ENCODE measurements at places on chromosomes 1 and 21. TPM values are rescaled to one million over a fixed set of nuclear protein-coding genes. Genes with fewer than 3 reads are reported as not detected.
A peak's percentile ranks its signal among the peaks of the same experiment; 100 is the strongest.

GRCh38 chr1:201096041-201096461 is 16.2 kb downstream of the CACNA1S start:
- H3K4me1 ChIP-seq = peaks cover 2% of the 10 kb centered on the region
- H3K27me3 ChIP-seq = peaks cover 15% of the 10 kb centered on the region

GRCh38 chr1:97721221-97721620 is 199.6 kb downstream of the DPYD start:
- DNase-seq = no peak
- H3K27ac ChIP-seq = peak overlapping the region; percentile 54
- H3K4me3 ChIP-seq = no peak overlapping the region

DNA sequence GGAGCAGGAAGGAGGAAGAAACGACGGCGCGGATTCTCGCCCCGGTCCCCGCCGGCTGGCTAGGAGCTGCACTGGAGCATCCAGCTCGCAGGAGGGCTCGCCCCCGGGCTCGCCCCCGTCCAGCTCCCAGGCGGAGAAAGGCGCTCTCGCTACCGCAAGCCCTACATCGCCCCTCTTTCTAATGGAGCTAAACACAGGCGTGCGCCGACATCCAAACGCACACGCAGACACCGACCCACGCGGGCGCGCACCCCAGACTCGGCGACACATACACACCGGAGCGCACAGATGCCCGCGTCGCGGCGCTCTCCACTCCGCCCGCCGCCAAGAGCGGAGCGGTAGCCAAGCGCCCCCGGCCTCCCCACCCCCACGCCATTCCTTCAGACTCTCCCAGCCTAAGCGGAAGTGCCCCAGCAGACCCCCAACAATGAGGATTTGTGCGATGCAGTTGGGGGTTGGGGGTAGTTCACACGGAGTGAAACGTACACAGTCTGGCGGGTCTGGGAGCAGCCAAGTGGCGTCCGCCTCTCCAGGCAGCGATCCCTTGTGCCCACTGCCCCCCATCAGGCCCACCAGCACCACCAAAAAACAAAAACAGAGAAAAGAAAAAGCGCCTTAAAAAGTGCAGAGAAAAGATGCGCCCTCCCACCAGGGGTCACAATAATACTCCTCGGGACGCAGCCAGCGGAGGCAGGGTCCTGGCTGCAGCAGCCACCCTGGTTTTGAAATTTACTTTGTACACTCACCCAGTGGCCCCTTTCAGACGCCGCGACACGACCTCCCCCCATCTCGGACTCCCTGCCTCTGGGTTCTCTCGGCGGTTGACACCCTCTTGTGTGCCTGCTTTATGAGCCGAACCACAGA is 1.4 kb downstream of the DAB1 start:
- H3K4me3 ChIP-seq = peak overlapping the region; percentile 79
- H3K27ac ChIP-seq = no peak overlapping the region
- H3K4me1 ChIP-seq = peaks cover 19% of the 10 kb centered on the region
- no peak for DNase-seq
- H3K36me3 ChIP-seq = no peaks in the 10 kb centered on the region

GRCh38 chr1:243507001-243507671 is 251.3 kb downstream of the SDCCAG8 start:
- H3K36me3 ChIP-seq = peaks cover 56% of the 10 kb centered on the region
- no peaks in the 10 kb centered on the region for H3K27me3 ChIP-seq
- no peak overlapping the region for H3K4me3 ChIP-seq
- H3K27ac ChIP-seq = no peak overlapping the region
- DNase-seq = no peak

- no peaks in the 10 kb centered on the region for H3K27me3 ChIP-seq
- DNase-seq = peak; percentile 86
Measured at GRCh38 chr21:33325222-33326067, 675 bp downstream of the IFNAR1 start.

DNA sequence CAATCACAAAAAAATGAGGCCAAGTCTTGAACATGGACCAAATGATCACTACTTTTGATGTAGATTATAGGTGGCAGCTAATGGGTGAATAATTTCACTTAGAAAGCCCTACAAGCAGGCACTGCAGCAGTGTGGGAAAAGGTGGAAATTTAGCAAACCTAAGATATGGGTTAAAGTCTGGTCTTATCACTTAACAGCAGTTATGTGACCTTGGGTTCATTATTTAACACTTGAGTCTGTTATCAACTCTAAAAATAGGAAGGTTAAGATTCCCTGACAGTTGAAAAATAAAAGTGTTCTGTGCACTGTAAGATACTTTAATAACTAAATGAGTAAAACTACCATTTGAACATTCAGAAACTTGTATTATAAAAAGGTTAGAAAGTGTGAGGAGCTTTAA is 47.5 kb downstream of the SSX2IP start:
- no peaks in the 10 kb centered on the region for H3K27me3 ChIP-seq
- H3K27ac ChIP-seq = no peak overlapping the region

GRCh38 chr1:185645686-185646085 is 88.5 kb upstream of the HMCN1 start:
- H3K4me3 ChIP-seq = no peak overlapping the region
- H3K4me1 ChIP-seq = peaks cover 54% of the 10 kb centered on the region
- H3K27ac ChIP-seq = peak overlapping the region; percentile 92
- DNase-seq = no peak
- H3K36me3 ChIP-seq = peaks cover 4% of the 10 kb centered on the region

- H3K4me1 ChIP-seq = peaks cover 25% of the 10 kb centered on the region
- no peak overlapping the region for H3K27ac ChIP-seq
- no peak overlapping the region for H3K4me3 ChIP-seq
- H3K27me3 ChIP-seq = no peaks in the 10 kb centered on the region
- H3K36me3 ChIP-seq = no peaks in the 10 kb centered on the region
- no peak for DNase-seq
Measured at GRCh38 chr1:170590921-170591705, 59.1 kb downstream of the GORAB start.

GRCh38 chr1:97082160-97082848 is 360.7 kb downstream of the PTBP2 start:
- peaks cover 7% of the 10 kb centered on the region for H3K4me1 ChIP-seq
- H3K4me3 ChIP-seq = no peak overlapping the region

- peaks cover 33% of the 10 kb centered on the region for H3K4me1 ChIP-seq
- peak overlapping the region; percentile 95 for H3K27ac ChIP-seq
- no peak for DNase-seq
- H3K36me3 ChIP-seq = peaks cover 8% of the 10 kb centered on the region
Measured at GRCh38 chr1:155254714-155255242, 505 bp downstream of the ENTREP3 start.

DNA sequence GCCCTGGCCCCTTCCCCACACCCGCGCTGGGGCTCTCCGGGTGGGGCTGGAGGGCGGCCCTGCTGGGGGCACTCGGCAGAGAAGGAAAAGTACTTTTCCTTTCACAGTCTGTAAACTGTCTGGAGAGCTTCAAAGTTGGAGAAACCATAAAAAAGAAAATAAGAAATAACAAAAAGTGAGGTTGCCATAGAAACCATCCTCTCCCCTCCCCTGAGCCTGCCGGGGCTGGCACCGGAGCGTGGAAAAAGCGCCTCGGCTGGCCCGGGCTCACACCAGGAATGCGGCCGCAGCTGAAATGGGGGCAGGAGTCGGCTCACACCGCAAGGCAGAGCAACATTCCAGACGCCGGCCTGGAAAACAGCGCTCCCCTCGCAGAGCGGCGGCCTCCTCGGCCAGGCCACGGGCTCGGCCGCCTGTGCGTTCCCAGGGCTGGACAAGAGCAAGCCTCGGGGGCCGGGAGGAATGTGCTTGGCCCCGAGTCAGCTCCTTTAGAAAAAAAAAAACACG is 69.2 kb downstream of the MORN1 start:
- DNase-seq = peak; percentile 98
- H3K4me3 ChIP-seq = peak overlapping the region; percentile 50
- peaks cover 36% of the 10 kb centered on the region for H3K4me1 ChIP-seq
- no peaks in the 10 kb centered on the region for H3K36me3 ChIP-seq
- peak overlapping the region; percentile 98 for H3K27ac ChIP-seq

GRCh38 chr1:7574121-7575040 is 196.7 kb upstream of the VAMP3 start:
- no peaks in the 10 kb centered on the region for H3K27me3 ChIP-seq
- no peaks in the 10 kb centered on the region for H3K36me3 ChIP-seq
- H3K4me3 ChIP-seq = no peak overlapping the region
- no peak overlapping the region for H3K27ac ChIP-seq

DNA sequence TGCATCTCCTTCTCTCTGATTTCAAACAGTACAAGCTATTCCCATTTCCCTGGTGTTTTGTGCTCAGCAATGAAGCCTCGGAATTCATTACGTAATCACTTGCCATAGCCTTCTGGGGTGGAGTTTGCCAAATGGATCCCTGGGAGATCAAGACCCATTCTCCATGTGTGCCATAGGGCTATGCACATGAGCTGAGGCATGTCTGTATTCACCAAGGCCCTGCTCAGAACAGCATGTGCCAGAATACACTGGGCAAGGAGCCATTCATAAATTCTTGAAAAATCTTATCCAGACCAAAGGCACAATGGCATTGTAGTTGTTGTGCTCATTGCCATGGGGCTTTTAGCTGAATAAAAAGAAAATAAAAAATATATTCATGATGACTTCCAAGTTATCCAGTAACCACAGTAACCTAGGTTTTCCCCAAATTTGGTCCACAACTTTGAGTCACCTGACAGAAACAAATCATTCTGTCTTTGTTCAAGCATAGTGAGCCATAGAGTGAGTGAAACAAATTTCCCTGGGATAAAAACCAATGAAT is 53.0 kb downstream of the CRB1 start:
- peak overlapping the region; percentile 87 for H3K27ac ChIP-seq
- H3K27me3 ChIP-seq = no peaks in the 10 kb centered on the region
- H3K4me1 ChIP-seq = peaks cover 15% of the 10 kb centered on the region
- H3K36me3 ChIP-seq = no peaks in the 10 kb centered on the region
- DNase-seq = no peak

GRCh38 chr1:114109981-114110380 is 43.7 kb downstream of the SYT6 start:
- no peak overlapping the region for H3K27ac ChIP-seq
- no peaks in the 10 kb centered on the region for H3K36me3 ChIP-seq
- DNase-seq = no peak
- peaks cover 13% of the 10 kb centered on the region for H3K27me3 ChIP-seq
- peaks cover 20% of the 10 kb centered on the region for H3K4me1 ChIP-seq

DNA sequence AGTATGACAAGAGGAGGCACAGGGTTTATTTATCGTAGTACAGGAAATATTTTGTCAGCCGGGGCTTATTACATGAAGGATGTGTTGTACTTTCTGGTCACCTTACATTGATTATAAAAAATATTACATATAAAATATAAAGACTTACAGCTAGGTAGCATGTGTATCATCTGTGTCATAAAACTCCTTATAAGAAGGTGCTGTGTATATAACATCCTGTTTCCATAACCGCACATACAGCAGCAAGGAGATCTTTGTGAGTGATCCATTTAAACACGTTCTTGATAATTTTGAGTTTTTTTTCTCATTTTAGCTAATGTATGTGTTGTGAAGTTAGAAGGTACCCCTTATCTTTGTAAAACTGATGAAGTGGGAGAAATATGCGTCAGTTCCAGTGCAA is 60.1 kb downstream of the S100B start:
- no peaks in the 10 kb centered on the region for H3K27me3 ChIP-seq
- no peak overlapping the region for H3K4me3 ChIP-seq
- no peak for DNase-seq
- no peaks in the 10 kb centered on the region for H3K4me1 ChIP-seq
- H3K36me3 ChIP-seq = peaks cover 33% of the 10 kb centered on the region

DNA sequence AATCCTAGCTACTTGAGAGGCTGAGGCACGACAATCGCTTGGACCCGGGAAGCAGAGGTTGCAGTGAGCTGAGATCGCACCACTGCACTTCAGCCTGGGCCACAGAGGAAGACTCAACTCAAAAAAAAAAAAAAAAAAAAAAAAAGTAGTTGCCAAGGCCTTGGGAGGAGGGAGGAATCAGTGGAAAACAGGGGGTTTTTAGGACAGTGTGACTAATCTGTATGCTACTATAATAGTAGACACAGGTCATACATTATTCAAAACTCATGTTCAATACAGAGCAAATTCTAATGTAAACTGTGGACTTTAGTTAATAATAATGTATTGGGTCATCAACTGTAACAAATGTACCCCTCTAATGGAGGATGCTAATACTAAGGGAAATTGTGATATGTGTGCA is 51.7 kb upstream of the CTPS1 start:
- H3K27me3 ChIP-seq = no peaks in the 10 kb centered on the region
- no peak overlapping the region for H3K4me3 ChIP-seq
- H3K27ac ChIP-seq = no peak overlapping the region

DNA sequence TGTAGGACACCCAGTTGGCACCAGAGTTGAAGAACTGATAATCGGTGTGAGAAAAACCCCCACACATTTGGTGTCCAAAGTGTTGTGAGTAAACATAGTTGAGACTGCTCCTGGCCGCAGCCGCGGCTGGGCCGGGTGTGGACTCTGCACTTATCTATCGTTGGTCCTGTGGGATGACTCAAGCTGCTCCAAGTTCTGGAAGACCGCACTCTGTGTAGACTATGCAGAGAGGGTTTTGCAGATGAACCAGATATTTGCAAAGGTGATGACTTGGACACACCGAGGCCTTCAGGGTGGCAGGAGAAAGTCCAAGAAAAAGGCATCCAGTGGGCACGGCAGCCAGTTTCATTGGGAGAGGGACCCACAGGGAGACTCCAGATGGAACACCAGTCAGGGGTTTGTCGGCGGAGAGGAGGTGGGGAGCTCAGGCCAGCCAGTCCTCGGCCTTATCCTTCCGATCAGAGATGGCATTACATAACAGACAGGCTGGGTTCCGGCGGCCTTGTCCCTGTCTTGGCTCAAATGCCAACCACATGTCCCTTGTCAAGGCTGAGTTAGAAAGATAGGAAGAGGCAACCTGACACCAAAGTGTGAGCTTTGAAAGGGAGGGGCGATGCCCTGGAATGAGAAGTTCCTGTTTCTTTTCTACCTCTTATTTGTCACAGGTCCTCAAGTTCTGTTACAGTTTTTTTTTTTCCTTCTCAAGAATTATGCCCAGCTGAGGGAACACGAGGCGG is 21.1 kb downstream of the C2CD2 start:
- H3K27ac ChIP-seq = peak overlapping the region; percentile 86
- peaks cover 3% of the 10 kb centered on the region for H3K36me3 ChIP-seq
- peak overlapping the region; percentile 69 for H3K4me3 ChIP-seq

DNA sequence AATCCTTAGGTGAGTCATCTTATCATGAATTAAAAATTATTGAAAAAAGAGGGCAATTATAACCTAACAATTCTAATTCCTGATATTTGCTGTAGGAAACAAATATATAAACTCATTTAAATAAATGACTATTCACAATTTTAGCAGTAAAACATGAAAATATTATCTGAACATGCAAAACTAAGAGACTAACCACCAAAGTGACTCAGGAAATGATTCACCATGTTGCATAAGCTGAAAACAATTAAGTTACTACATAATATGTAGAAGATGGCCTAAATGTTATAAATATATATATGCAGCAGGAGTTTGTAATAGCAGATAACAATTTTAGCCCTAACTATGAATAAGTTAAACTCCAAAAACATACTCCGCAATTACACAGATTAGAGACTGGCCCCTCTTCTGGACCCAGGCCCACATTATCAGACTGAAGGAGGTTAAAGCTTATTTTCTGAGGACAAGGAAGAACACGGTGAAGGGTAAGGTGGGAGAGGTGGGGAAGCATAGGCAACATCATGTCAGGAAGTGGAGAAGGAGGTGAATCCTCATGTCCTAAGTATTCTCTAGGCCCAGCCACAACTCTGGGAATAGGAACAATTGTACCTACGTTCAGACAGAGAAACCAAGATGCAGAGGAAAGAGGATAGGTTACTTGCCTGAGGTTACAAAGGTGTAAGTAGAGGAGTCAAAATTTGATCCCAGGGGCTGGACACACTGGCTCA is 15.6 kb upstream of the AIM2 start:
- H3K4me1 ChIP-seq = peaks cover 5% of the 10 kb centered on the region
- H3K27ac ChIP-seq = no peak overlapping the region
- H3K27me3 ChIP-seq = peaks cover 5% of the 10 kb centered on the region
- no peak overlapping the region for H3K4me3 ChIP-seq
- DNase-seq = no peak
- no peaks in the 10 kb centered on the region for H3K36me3 ChIP-seq

AUNIP gene
- 1.3 TPM for total RNA-seq

LCE3D gene
- total RNA-seq = not detected

AMY2A gene
- not detected for total RNA-seq

PAQR6 gene
- total RNA-seq = 12.5 TPM

SYT6 gene
- total RNA-seq = not detected

SLC44A5 gene
- 0.21 TPM for total RNA-seq

Data from osteocyte (in vitro differentiated cells).